Cardiac muscle cell (in vitro differentiated cells and primary cell): ENCODE measurements at places on chromosomes 3 and 15. TPM values are rescaled to one million over a fixed set of nuclear protein-coding genes. Genes with fewer than 3 reads are reported as not detected.

- no peak for DNase-seq
These were observed 6.7 kb upstream of the ALCAM start for GRCh38 chr3:105360003-105360402.

GRCh38 chr3:180694321-180694720 is 15.0 kb upstream of the CCDC39 start:
- no peak for DNase-seq

- DNase-seq = peak; percentile 87
These were observed 5.1 kb downstream of the RBP1 start for GRCh38 chr3:139534455-139534812.

- no peak for DNase-seq
These were observed 14.1 kb downstream of the LACTB start for GRCh38 chr15:63135804-63136203.

DNA sequence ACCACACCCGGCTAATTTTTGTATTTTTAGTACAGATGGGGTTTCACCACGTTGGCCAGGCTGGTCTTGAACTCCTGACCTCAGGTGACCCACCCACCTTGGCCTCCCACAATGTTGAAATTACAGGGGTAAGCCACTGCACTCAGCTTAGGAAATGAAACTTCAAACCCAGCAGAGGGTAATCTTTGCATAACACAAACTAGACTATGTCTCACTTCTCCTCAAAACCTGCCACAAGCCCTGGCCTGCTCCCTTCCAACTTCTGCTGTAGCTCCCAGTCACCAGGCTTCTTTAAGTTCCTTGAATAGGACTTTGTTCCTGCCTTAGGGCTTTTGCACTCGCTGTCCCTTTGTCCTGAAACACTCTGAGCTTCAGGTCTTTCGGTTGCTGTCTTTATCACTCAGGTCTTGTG is 39.2 kb upstream of the SEMA4B start:
- no peak for DNase-seq

DNA sequence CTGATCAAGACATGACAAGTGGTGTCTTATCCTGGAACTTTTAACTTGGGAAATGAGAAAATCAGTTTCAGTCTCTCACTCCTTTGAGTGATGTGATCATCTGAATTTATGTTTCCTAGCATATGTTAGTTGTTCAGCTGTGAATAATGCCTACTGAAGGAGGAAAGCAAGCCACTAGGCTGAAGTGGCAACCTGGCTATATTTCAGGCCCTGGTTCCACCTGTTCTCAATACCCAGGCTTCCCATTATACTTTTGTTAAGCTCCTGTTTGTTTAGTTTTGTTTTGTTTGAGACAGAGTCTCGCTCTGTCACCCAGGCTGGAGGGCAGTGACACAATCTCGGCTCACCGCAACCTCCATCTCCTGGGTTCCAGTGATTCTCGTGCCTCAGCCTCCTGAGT is 243.8 kb downstream of the ALCAM start:
- no peak for DNase-seq

- no peak for DNase-seq
These were observed 39.4 kb upstream of the SMAD3 start for GRCh38 chr15:67025719-67026609.

GRCh38 chr3:31268868-31269267 is 263.9 kb upstream of the STT3B start:
- no peak for DNase-seq

DNA sequence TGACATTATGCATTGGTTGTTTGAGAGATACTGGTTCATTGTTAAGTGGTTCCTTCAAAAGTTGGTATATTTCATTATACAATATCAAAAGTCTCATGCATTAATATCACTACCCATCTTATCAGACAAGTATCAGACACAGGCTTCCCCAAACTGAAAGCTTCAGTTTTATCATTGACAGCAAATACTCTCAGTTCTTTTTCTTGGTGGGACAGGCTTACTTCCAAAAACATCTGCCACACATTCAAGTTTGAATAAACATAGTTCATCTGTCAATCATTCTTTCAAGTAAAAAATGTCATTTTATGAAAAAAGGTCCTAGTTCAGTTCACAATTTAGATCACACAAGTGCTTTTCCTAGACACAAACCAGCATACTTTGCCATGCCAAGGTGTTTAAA is 280.0 kb upstream of the TRIM42 start:
- no peak for DNase-seq

The PLCL2 gene
- 34.8 and 49.1 TPM in 2 replicates for total RNA-seq

The CD200R1 gene
- total RNA-seq = 0.18 and 0.36 TPM in 2 replicates

The GAP43 gene
- 2.1 and 6.4 TPM in 2 replicates for total RNA-seq

The KCNAB1 gene
- 0.06 TPM in 1 of 2 replicates, not detected in the other for total RNA-seq

The ZNF106 gene
- 19.8 and 32.3 TPM in 2 replicates for total RNA-seq
